WTC11 (cell line): ENCODE measurements at places on chromosomes 12 and 14.

GRCh38 chr12:120067084-120067869 is 49.3 kb downstream of the RAB35 start:
- no peak for DNase-seq

GRCh38 chr14:68018598-68018997 is 199.0 kb downstream of the RAD51B start:
- no peak for DNase-seq

DNA sequence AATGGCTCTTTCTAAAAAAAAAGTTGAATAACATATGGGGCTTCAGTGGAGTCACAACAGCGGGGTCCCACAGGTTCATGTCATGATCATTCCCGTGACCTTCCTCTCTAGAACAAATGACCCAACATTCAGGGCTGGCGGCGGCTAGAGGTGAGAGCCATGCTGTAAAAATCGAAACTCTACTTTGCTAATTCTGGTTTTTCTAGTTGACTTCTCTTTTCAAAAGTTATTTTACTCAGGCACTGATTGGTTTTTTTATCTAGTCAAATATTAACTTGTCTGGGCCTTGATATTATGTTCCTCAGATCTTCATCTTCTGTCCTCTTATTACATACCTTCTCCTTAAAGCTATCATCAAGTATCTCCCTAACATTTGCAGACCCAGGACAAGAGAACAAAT is 402.9 kb upstream of the SOX5 start:
- no peak for DNase-seq

GRCh38 chr14:33728010-33728498 is 222.8 kb downstream of the EGLN3 start:
- DNase-seq, result no peak

GRCh38 chr14:91317381-91318308 is 73.1 kb upstream of the GPR68 start:
- no peak for DNase-seq

- no peak for DNase-seq
Observed at GRCh38 chr12:131916306-131917138, 12.6 kb upstream of the PUS1 start.

GRCh38 chr12:116015525-116015924 is 262.0 kb downstream of the MED13L start:
- no peak for DNase-seq

DNA sequence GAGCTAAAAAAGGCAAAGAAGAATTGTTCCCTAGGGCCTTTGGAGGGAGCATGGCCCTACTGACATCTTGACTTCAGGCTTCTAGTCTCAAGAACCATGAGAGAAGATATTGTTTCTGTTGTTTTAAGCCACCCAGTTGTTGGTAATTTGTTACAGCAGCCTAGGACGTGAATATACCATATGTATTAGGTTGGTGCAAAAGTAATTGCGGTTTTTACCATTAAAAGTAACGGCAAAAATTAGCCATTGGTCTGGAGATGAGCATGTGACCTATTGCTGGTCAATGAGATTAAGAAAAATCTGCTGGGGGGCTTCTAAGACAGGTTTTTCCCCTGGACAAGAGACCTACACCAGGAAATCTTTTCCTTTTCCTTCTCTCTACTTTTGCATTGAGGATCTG is 9.8 kb upstream of the HRK start:
- DNase-seq, result no peak

DNA sequence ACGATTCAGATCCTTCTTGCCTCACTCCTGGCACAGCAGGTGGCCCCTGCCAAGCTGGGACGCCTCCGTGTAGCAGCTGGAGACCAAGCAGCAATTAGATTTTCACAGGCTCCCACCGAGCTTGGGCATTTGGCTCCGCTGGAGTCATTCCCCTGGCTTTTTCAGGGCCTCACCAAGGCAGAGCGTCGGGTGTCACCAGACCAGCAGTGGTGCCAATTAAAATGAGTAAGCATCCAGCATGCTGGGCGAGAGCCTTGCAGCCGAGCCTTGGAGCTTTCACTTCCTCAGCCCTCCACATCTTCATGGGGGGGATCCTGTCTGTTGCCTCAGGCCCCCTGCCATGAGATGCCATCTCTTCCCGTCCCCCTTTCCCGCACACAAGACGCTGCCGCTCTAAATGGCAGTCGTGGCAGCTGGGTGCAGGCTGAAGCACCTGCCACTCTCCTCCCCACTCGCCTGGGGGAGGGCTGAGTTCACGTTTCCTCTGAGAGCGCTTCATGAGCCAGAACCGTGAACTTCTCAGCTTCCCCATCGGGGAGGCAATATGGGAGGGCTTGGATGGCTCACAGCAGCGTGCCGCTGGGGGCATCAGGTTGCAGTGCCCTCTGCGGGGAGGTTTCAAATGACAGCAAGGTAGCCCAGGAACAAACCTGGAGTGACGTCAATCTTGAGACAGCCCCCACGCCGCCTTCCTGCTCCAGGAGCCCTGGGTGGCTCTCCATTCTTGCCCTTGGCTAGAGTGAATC is 11.7 kb downstream of the TPCN1 start:
- peak; percentile 82 for DNase-seq

DNA sequence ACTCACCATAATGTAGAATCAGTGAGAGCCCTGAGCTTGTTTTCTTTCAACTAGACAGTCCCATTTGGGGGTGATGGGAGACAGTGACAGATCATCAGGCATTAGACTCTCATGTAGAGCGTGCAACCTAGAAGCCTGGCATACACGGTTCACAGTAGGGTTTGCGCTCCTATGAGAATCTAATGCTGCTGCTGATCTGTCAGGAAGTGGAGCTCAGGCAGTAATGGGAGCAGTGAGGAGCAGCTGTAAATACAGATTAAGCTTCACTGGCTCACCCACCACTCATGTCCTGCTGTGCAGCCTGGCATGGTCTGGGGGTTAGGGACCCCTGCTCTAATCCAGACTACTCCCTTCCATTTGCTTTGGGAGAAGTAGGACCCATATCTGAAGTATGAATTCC is 55.6 kb downstream of the FNTB start:
- no peak for DNase-seq

DNA sequence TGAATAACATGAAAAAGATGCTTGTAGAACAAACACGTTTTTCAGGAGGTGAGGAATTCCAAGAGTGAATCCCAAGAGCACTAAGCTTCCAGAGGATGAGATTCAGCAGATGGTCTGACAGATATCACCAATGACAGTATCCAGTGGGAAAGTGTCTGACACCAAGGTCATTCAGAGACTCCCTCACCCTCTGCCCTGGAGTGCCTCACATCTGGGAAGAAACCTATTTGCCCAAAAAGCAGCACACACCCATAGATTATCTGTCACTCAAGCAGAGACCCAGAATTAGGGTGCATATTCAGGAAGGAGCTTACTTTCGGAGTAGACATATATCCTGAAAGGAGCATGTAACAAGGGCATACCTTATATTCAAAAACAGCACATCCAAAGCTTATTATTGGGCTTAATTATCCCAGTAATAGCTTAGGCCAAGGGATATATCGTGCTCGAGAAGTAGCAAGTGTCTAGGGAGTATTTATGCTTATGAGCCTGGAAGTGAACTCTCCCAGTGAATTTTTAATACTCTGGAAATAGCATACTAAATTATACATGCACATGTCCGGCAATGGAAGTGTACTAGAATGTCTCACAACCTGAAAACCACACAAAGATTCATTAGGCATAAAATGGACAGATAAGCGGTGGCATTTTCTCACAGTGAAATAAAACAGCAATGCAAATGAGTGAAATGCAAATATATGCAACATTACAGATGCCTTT is 998.1 kb upstream of the TMEM132C start:
- DNase-seq, result no peak

- no peak for DNase-seq
Observed at GRCh38 chr14:101150039-101150610, 246.6 kb upstream of the RTL1 start.

DNA sequence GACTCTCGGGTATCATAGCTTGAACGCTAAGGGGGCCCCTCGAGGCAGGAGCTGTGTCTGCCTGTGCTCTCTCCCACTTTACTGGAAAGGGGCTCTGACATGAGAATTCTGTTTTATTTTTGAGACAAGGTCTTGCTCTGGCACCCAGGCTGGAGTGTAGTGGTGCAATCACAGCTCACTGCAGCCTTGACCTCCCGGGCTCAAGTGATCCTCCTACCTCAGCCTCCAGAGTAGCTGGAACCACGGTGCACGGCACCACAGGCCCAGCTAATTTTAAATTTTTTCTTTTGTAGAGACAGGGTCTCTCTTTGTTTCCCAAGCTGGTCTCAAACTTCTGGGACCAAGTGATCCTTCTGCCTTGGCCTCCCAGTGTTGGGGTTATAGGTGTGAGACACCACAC is 77.7 kb downstream of the PAPOLA start:
- DNase-seq, result no peak

DNA sequence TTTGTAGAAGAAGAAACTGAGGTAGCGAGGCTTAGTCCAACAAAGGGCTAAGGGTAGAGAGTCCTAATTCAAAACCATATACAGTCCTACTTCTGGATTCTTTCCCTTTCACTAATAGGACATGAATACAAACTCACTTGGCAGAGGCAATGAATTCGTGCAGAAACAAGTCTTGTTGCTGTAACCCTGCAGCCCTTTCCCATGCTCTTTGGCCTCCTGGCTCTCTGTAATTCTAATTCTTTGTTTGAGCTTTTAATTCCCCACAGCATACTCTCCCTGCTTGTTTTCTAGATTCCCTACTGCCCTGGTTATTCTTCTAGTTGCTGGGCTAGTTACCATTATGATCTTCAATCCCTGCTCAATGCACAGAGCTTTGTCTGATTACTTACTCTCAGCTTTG is 381.4 kb downstream of the ETNK1 start:
- DNase-seq, result no peak

DNA sequence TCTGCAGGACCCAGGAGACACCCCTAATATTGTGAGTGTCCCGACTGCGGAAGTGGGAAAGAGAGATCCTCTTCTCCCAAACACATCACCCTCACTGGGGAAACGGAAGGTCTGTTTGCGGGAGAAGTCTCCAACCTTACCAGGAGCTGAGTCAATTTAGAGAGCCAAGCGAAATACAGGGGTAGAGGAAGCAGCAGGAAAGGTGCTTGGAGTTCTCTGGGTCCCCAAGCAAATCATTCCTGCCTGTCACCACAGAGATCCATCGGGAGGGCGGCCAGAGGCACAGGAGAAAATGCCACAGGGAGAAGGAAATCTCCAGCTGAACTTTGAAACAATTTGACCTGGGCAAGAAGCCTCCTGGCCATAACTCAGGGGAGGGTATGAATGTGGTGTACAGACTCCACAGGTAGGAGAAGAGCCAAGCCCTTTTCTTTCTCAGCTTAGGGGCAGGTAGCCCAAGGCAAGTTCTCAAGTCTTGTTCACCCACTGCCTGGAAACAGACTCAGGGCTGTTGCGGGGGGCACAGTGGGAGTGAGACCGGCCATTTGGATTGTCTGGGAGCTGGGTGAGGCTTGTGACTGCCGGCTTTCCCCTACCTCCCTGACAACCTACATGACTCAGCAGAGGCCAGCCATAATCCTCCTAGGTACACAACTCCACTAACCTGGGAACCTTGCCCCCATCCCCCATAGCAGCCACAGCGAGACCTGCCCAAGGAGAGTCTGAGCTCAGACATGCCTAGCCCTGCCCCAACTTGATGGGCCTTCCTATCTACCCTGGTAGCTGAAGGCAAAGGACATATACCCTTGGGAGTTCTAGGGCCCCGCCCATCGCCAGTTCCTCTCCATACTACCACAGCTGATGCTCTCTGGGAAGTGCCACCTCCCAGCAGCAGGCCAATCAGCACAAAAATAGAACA is 211.9 kb upstream of the ARHGAP5 start:
- DNase-seq, result no peak

GRCh38 chr12:40947797-40948196 is 240.3 kb upstream of the PDZRN4 start:
- DNase-seq, result no peak

- DNase-seq, result peak; percentile 44
Observed at GRCh38 chr12:132243596-132244310, 85.6 kb downstream of the GALNT9 start.

GRCh38 chr12:121648458-121649028 is 20.9 kb downstream of the MORN3 start:
- no peak for DNase-seq

- DNase-seq, result peak; percentile 68
Observed at GRCh38 chr14:53180272-53181221, 27.4 kb upstream of the DDHD1 start.
